ENCODE measurements at places on chromosomes 6 and 20.
A peak's percentile ranks its signal among the peaks of the same experiment; 100 is the strongest.

DNA sequence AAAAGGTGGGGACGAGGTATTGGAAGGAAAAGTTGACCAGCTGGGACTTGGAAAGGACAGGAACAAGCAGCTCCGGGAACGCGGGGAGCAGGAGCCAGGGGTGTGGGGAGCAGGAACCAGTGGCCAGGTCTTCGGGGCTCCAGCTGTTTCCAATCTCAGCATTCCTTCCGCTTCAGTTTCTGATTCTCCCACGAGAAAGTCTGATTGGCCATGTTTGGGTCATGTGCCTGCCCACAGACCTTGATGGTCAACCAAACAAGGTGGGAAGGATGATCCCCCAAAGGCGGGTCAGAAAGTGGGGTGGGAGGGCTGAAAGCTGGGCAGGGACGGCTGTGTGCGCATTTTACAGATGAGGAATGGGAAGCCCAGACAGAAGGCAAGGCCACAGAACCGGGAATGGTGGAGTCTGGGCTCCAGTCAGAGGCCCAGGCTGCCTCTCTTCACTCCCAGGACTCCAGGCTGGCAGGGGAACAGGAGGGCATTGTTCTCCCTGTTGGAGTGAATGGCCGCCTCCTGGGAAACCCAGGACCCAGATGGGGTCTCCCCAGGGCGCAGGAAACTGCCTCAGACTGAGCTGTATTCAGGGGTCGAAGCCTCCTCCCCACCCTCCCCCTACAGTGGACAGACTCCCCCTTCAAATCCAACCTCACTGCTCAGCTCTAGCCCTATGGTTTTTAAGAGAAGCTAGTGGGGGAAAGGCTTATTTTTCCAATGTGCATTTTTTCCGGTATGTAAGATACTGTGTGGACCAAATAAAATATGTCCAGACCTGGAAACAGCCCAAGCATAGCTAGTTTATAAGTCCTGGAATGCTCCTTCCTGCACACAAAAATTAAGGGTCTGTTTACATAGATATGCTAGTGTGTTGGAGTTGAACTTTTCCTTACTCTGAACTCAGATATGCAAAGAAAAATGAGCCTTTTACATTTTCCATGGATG lies 12.2 kb upstream of the PTGIS start:
- no peak for DNase-seq

DNA sequence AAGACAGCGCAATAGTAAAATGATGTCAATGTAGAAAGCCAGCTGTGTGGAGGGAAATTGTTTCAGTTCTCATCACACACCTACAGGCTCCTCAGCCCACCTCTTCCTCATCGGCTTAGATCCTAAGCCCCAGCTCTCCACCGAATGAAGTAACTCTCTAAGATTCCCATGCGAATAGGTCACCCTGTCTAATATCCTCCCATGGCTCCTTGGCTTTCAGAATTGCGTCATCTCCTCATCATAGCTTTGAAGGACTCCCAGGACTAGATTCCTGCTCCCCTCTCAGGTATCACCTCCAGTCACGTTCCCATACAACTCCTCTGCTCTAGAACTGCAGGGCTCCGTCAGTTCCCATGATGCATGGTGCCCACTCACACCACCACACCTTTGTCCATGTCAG lies 16.2 kb upstream of the SLC22A16 start:
- no peak for DNase-seq

GRCh38 chr6:132476688-132477087 lies 36.2 kb downstream of the STX7 start:
- DNase-seq, result no peak

DNA sequence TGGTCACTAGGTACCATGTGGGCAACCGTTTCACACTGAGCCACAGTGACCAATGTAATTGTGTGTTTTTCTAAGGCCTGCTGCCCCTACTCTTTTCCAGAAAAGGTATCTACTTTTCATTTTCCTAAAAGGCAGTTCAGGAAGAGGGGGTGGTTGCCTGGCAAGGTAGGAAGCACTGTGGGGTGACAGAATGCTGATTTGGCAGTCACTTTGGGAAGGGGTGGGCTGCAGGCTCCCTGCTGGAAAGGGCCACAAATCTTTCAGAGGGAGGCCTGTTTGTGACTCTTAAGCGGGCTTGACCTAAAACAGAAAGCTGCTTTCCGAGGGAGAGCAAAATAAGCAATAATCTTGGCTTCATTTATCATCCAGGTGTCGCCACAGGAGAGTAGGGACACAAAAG lies 5.2 kb upstream of the NNAT start:
- no peak for DNase-seq

DNA sequence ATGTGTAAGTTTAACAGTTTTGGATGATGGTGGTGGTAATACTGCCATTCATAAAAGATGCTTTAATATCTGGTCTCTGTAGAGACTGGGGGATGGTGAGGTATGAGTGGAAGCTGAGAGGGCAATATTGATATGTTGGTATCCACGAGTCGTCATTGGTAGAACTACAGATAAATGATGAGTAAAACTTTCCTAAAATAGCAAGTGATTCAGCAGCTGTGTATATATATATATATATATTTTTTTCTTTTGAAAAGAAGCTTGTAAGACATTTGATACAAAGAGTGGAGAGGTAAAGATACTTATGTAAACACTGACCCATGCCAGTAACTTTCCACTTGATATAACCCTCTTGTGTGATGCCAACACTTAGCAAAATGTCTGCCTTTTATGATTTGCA lies 41.7 kb upstream of the CITED2 start:
- no peak for DNase-seq

DNA sequence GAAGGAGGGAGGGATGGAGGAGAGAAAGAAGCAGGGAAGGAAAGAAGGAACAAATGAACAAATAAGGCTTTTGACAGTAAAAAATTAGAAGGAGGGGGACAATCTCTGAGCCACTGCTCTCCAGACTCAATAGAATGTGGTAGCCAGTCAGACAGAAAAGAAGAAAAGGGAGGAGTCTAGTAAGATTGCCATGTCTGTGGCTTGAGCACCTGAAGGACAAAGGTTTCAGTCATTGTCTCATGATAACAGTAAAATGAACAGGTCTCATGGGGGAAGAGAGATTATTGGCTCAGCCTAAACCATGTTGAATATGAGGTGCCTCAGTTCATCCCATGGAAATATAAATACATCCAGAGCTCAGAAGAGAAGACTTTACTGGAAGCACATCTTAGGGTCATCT lies 14.0 kb upstream of the LOC128125822 start:
- no peak for DNase-seq

GRCh38 chr20:23367770-23368169 lies 5.8 kb downstream of the GZF1 start:
- DNase-seq, result no peak

DNA sequence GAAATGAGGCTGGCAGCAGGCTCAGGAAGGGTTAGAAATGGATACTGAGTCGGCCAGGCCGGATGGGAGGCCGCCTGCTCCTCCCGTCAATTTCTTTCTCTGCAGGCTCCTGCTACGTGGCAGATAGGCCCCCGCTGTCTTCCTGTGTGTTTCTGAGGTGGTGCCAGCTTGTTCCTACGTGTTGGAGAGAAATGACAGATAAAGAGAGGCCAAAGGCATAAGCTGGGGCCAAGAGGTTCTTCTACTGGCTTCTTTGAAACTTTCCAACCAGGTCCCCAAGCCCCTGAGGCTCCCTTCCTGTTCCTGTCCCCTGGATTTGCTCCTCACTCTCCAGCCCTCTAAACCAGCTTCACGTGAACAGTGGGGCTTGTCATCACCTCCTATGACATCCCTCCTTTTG lies 76.8 kb downstream of the TCP11 start:
- no peak for DNase-seq

- no peak for DNase-seq
Observed at GRCh38 chr20:45463709-45464108, 5.8 kb upstream of the WFDC2 start.

DNA sequence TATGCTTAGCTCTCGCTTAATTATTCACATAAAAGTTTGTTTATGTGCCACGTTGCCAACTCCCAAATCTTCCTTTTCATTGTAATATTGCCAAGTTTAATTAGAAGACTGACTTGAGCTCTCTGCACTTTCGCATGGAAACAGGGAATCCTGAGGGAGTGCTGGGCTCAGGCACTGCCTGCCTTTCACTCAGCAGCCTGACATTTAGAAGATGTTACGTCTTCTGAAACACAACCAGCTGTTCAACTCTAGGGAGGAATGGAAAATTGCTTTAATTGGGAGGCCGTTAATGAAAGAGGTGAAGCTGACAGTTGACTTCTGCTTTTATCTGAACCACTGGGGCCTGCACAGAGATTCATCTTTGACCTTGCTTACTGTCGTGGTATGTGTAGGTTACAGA lies 77.4 kb upstream of the MTHFD1L start:
- no peak for DNase-seq

- no peak for DNase-seq
Observed at GRCh38 chr6:2582268-2582667, 168.5 kb downstream of the MYLK4 start.

GRCh38 chr20:13554076-13554475 lies 84.7 kb downstream of the TASP1 start:
- DNase-seq, result no peak

DNA sequence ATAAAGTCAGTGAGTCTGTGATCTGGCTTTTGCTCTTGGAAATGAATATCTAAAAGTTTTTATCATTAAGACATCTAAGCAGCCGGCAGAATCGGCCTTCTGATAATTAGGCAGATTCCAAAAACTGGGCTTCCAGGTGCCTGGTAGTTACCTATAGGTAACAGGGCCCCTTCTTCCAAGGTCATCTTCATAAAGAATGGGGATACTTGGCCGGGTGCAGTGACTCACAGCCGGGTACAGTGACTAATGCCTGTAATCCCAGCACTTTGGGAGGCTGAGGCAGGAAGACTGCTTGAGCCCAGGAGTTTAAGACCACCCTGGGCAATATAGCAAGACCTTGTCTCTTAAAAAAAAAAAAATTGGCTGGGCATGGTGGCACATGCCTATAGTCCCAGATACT lies 12.9 kb upstream of the RBL1 start:
- DNase-seq, result no peak

DNA sequence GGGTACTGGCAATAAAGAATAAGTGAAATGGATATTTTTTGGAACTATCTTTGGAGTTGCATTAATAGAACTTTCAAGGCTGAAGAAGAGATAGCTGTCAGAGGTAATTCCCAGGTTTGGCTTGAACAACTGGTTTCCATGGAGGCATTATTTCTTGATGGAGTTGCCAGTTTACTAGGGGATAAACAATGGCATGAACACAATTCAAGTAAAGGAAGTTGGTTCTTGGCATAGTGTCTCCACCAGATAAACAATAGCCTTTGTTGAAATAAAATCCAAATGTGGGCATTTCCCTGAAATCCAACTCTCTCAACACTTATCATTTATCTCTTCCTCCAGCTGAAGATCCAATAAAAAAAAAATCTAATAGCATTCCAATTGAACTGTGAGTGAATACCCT lies 454.9 kb downstream of the C6orf118 start:
- DNase-seq, result no peak

GRCh38 chr6:135753196-135753595 lies 98.3 kb upstream of the PDE7B start:
- no peak for DNase-seq

DNA sequence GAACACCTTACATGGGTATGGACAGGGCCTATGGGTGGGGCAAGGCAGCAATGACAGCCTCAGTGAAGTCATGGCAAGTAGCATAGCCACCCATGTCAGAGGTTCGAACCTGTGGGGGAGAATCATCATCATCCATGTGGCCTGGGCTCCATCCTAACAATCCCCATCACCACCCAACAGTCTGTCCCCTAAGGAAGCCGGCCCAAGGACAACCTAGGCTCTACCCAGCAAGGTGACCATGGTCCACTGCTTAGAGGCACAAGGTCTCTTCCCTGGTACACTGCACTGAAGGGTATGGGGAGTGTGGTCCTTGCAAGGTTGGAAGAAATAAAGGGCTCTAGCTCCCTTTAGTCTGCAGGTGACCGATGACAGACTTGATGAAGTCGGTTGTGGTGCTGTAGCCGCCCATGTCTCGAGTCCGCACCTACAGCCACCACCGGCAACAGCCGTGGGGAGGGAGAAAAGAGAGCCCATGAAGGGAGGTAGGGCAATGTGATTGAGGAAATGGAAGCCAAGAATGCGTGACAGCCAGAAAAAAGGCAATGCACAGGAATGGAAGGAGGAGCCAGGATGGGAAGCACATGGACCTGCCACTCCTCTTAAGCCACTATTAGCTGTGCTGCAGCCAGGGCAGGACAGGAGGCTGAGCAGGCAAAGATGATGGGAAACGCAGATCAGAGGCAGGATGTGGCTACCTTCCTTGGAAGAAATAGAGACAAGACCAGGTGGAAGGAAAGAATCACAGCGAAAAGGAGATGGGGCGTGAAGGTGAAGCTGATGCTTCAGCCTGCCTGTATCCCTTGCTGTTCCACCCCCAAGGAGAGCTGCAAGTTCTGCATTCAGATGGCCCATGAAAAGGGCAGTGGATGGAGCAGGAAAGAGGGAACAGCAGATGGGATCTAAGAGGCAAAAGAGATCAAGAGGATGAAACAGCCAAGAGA lies 5.3 kb downstream of the IDH3B start:
- no peak for DNase-seq

GRCh38 chr6:1705183-1705582 lies 95.5 kb downstream of the FOXC1 start:
- no peak for DNase-seq

- peak; percentile 21 for DNase-seq
Observed at GRCh38 chr6:128725271-128726233, 157.4 kb upstream of the LAMA2 start.

- DNase-seq, result no peak
Observed at GRCh38 chr6:6966127-6966526, 141.6 kb upstream of the RREB1 start.

GRCh38 chr6:39881851-39882530 lies 52.3 kb downstream of the MOCS1 start:
- DNase-seq, result no peak

DNA sequence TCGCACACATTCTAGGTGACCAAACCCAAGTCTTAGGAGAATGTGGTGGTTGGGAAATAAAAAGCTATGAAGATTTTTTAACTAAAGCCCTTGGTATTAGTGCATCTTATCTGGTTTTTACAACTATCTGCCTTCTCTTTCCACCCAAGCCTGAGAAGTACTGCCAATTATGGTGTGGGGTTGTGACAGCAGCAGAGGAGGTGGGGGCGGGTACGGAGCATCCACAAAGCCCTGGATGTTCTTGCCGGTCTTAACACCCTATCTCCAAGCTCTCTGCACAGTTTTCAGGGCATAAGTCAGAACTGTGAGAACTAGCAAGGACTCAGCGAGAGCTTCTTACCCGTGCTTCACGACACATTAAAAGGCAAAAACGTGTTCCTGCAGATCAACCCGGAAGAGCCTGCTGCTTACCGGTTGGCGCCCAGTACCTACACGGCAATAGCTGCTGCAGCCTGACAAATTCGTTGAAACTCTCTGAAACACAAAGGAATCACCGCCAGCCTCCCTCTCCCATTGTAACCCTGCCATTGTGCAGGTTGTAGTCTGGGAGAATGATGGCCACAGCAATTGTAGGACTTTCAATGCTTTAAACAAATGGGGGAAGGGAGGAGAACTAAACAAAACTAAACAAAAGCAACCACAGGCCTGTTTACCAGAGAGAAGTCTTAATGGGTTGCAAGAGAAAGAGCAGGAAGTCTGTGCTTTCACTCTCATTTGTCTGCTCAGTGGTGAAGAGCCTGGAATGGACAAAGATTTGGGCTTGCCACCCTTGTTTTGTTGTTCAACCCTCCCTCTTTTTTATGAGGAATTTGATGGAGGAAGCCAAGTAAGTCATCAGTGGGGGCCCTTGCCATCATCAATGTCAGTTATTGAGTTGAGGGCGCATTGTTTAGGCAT lies 461.0 kb upstream of the JARID2 start:
- peak; percentile 55 for DNase-seq

Data from CD4-positive, alpha-beta T cell treated with Interleukin-17A for 4 hours (primary cell).